Stimulated activated CD4-positive, alpha-beta T cell treated with anti-CD3 and anti-CD28 coated beads, Interleukin-15, amount 100 ng/mL, for 48 hours (primary cell): ENCODE measurements at places on chromosomes 1 and 21.

- DNase-seq = no peak
Observed at GRCh38 chr21:38241029-38241740, 15.6 kb upstream of the KCNJ15 start.

GRCh38 chr1:119340861-119341261 is 27.7 kb upstream of the HAO2 start:
- DNase-seq = no peak

DNA sequence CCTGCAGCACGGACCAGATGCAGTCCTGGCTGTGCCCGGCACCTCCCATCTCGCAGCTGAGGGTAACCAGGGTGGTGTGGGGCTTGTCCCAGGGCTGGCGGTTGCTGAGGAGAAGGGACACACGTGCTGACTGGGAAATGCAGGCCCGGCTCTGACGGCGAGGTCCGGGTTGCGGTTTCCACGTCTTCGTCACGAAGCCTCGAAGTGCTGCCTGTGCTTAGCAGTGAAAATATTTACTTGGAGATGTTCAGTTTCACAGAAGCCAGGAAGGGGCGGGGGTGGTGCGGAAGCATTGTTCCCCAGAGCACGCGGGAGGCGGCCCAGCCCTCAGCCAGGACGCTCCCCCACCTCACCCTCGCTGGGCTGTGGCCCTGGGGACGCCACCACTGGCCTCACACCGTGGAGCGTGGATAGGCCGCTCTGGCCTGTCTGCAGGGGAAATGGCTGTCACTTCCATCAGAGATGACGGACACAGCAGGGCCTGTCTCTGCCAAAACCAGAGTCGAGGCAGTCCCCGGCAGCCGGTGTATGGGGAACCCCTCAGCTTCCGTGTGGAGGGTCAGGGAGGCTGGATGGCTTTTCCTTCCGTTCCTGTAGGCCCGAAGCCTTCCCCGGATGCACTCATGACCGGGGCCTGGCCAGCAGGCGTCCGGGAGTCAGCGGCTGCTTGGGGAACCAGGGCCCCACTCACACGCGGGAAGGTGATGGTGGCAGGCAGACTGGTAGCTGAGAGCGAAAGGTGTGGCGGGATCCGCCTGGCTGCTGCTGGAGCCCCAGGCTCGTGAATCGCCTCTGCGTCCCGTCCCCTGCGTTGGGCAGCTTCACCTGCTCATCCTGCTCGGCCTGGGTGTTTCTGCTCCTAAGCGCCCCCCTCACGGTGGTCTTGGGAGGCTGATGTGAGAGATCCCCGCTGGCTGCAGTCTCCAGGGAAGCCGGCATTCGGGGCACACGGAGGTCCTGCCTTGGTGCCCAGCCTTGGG is 14.7 kb upstream of the POFUT2 start:
- DNase-seq = peak; percentile 35

DNA sequence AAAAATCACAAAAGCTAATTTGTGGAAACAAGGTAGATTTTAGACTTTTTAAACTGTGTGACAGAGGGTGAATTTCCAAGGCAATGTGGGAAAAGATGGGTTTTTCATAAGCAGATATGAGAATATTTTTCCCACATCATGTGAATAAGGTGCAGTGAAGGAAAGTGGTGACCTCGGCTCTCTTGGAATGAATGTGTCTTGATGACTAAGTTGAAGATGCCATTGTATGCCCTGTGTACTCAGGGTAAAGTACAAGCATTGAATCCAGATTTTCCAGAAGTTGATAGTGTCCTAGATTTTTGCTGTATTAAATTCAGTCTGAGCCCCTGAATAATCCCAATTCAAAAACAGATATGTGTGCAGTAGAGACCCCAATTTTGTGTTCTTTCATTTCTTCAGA is 442.6 kb upstream of the ADGRL2 start:
- no peak for DNase-seq

DNA sequence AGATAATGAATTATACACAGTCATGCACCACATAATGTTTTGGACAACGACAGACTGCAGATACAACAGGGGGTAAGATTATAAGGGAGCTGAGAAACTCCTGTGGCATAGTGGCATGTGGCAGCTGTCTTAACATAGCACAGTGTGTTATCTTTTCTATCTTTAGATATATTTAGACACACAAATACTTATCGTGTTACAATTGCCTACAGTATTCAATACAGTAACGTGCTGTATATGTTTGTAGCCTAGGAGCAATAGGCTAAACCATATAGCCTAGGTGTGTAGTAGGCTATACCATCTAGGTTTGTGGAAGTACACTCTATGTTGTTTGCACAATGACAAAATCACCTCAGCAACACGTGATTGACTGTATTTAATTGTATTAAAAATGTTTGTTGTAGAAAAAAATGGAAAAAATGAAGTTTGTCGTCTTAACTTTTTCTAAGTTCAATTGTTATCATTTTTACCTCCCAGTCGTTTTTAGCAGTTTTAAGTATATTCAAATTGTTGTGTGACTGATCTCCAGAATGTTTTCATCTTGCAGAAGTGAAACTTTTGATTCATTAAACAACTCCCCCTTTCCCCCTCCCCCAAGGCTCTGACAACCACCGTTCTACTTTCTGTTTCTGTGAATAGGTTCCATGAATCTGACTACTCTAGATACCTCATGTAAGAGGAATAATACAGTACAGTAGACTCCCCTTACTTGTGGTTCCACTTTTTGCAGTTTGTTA is 351.0 kb upstream of the B3GALT2 start:
- peak; percentile 55 for DNase-seq

GRCh38 chr1:15477646-15478212 is 1.8 kb downstream of the CELA2B start:
- DNase-seq = no peak

- no peak for DNase-seq
Observed at GRCh38 chr1:178726545-178726944, 1.5 kb downstream of the RALGPS2 start.

GRCh38 chr1:233735847-233736246 is 121.9 kb downstream of the KCNK1 start:
- DNase-seq = no peak

GRCh38 chr1:195941314-195941713 is 666.9 kb downstream of the KCNT2 start:
- DNase-seq = no peak

- no peak for DNase-seq
Observed at GRCh38 chr1:85360730-85361493, 84.5 kb upstream of the BCL10 start.

DNA sequence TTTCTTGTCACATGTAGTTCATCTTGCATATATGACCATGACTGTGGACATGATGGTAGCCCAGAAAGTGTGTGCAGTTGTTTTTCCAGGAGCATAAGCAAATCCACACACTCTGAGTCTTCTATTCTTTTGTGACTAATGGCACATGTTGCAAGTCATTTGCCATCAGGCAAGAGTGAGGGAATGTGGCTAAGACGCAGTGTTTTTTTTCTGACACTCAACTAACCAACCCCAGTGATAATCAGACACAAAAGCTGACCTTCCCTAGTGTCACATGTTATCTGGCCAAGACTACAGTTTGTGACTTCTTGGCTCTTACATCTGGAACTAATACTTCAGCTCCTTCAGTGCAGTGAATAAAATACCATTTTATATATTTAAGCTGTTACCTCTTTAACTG is 108.8 kb downstream of the ITSN1 start:
- DNase-seq = no peak

DNA sequence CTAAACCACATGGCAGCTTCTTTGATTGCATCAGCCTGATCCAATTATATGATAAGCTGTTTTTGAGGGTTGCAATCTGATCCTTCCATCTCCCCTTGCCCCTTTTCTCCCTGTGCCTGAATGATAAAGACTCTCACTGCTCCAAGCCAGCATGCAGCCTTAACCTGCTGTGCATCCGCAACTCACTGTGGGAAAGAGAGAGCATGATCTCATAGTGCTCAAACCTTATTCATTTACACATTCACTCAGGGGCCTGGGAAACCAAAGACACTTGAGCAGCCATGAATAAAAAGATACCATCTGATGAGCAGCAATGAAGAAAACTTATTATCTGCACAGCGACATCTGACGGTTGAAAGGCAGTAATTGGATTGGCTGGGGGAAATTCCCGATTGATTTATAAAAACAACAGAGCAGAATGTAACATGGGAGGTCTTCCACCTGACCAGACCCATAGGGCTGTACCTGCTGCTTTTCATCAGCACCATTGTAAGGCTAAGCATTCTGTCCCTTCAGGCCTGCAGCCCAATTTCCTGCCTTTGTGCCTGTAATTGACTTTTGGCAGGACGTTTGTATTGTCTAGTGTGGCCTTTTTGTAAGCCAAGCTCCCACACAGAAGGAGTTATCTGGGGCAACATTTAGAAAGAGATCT is 62.5 kb downstream of the KIAA0040 start:
- no peak for DNase-seq

GRCh38 chr1:46183926-46184557 is 7.8 kb upstream of the P3R3URF start:
- DNase-seq = no peak

DNA sequence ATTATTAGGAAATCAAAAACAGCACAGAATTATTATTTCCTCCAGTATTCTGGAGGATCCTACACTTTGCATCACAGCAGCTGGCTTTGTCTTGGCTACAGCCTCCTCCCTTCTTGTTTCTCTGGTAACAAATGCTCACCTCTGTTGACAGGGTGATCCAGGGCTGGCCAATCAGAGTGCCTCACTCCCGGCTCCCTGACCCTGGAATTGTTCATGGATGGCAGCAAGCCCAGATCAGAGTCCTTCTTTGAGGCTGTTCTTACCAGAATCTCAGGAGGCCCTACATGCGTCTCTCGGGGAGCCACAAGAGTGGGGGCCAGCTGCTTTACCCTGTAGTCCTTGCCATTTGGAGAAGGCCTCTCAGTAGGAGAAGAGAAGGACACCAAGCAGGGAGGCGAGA is 48.4 kb upstream of the IGSF5 start:
- DNase-seq = no peak

DNA sequence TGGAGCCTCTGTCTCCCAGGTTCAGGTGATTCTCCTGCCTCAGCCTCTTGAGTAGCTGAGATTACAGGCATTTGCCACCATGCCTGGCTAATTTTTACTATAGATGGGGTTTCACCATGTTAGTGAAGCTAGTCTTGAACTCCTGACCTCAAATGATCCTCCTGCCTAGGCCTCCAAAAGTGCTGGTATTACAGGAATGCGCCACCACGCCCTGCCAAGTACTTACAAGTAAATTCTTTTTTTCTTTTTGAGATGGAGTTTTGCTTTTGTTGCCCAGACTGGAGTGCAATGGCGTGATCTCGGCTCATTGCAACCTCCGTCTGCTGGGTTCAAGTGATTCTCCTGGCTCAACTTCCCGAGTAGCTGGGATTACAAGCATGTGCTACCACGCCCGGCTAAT is 42.5 kb downstream of the RPRD2 start:
- DNase-seq = no peak

GRCh38 chr1:67645495-67646144 is 39.4 kb upstream of the GADD45A start:
- DNase-seq = no peak

DNA sequence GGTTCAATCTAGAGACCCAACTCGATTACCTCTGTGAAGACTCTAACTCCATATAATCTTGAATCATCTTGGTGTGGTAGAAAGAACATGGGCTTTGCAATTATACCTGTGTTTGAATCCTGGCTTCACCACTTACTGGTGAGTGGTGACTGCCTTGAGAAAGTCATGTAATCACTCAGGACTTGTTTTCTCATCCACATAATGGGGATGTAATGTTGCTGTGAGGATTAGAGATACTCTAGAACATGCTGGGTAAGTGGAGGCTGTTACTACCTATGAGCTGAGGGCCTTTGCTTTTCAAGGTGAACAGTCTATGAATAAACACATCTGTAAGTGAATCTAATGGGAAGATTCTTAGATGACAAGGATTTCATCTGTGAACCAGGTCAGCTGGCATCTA is 2.6 kb upstream of the DYRK1A start:
- no peak for DNase-seq

- DNase-seq = no peak
Observed at GRCh38 chr1:226063224-226063976, 884 bp downstream of the H3-3A start.

DNA sequence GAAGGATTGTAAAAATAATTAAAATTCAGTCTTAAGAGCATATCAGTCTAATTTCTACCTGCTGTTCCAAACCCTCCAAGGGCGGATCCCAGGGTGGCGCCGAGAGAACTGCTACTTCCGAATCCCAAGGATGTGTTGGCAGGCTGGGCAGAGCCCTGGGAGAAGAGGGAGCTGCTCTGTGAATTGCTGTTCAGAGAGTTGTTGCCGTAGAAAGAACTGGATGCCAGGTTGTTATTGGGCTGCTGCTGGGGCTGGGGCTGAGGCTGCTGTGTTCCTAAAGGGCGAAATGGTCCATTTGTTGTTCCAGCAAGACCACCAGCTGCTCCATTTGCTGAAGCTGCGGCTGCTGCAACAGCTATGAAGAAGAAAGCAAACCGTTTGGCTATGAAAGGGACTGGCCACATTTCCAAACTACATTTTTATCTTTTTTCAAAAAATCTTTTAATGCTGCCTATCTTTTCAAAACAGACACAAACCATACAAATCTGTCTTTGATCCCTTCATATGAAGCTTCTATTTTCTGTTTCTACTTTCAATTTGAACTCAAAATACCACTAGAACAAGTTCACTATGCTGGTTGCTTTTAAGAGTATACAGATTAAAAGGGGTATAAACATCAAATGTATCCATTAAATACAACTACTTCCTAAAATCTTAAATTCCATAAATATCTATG is 57.5 kb upstream of the SDC3 start:
- no peak for DNase-seq

DNA sequence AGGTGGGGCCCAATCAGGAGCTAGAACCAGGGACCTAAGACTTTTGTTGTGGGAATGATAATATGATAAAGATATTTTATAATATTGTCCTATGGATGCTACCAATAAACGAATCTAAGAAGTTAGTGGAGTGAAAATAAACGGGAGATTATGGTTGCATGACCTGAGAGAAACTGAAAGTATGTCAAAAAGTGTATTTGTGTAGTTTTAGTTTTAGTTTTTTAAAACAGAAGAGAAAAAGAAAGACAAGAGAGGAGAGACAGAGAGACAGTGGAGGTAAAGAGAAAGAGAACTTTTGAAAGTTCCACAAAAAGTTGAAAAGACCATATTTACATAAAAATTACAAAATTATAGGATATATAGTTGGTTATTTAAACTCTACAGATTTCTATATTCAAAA is 64.1 kb upstream of the TMPRSS15 start:
- no peak for DNase-seq

GRCh38 chr1:11731691-11732283 is 4.1 kb upstream of the AGTRAP start:
- no peak for DNase-seq

DNA sequence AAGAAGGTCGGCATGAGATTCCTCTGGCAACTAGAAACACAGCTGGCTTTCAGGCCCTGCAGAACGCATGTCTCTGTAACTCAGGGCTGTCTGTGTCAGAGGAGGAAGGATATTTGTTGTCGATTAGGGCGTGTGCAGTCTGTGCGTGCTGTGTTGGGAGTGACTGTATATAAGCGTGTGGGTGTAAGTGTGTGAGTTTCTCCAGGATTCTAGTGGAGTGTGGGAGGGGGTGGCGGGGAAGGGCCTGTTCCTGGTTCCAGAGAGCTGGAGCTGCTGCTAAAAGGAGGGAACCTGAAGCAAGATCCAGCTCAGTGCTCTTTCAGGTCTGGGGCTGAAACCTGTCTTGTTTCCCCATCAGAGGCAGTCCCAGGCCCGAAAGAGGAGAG is 74.3 kb downstream of the SLC16A1 start:
- DNase-seq = no peak
